ENCODE measurements at places on chromosomes 11 and 22.

- no peaks in the 10 kb centered on the region for H3K36me3 ChIP-seq
- H3K4me3 ChIP-seq, result no peak overlapping the region
- no peaks in the 10 kb centered on the region for H3K4me1 ChIP-seq
- DNase-seq, result no peak
These were observed 9.1 kb downstream of the OR2AT4 start for GRCh38 chr11:75087319-75088305.

DNA sequence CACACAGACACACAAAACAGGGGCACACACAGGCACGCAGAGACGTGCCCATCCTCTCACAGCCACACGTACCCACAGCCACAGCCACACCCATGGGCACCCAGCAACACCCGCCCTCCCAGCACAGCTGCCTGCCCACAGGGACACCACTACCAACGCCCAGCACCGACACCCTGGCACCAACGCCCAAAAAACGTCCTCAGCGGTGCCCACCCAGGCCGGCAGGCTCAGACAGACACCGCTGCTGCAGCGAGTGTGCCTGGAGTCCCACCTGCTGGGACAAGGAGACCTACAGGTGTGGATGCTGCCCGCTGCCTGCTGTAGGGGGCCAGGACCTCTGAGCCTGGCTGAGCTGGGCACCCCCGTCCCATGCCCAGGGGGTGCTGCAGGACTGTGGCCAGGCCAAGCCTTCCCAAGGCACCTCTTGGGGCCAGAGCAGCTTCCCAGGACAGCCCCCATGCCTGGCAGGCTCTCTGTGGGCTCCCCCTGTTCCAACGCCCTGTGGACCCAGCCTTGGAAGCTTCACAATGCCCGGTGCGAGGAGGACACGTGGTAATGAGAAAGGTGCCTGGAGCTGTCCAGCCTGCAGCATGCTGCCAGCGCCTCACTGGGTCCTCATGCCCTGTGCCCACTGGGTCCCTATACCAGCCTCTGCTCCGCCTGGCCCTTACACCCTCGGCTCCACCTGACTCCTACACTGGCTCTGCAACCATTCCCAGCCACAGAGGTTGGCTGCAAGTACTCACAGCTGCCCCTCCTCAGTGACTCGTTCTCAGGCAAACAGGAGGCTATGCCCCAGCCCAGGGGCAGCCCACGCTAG lies 45.8 kb upstream of the TH start:
- no peaks in the 10 kb centered on the region for H3K4me1 ChIP-seq
- peak; percentile 12 for DNase-seq
- no peak overlapping the region for H3K27ac ChIP-seq
- no peaks in the 10 kb centered on the region for H3K27me3 ChIP-seq
- no peaks in the 10 kb centered on the region for H3K36me3 ChIP-seq

GRCh38 chr11:121350314-121351082 lies 57.9 kb downstream of the SC5D start:
- H3K27ac ChIP-seq, result no peak overlapping the region
- H3K4me3 ChIP-seq, result no peak overlapping the region
- H3K4me1 ChIP-seq, result no peaks in the 10 kb centered on the region
- H3K27me3 ChIP-seq, result no peaks in the 10 kb centered on the region
- DNase-seq, result no peak

- H3K4me3 ChIP-seq, result no peak overlapping the region
- no peaks in the 10 kb centered on the region for H3K36me3 ChIP-seq
- no peaks in the 10 kb centered on the region for H3K4me1 ChIP-seq
- no peak overlapping the region for H3K27ac ChIP-seq
These were observed 134.1 kb downstream of the CASP12 start for GRCh38 chr11:104763930-104764709.

DNA sequence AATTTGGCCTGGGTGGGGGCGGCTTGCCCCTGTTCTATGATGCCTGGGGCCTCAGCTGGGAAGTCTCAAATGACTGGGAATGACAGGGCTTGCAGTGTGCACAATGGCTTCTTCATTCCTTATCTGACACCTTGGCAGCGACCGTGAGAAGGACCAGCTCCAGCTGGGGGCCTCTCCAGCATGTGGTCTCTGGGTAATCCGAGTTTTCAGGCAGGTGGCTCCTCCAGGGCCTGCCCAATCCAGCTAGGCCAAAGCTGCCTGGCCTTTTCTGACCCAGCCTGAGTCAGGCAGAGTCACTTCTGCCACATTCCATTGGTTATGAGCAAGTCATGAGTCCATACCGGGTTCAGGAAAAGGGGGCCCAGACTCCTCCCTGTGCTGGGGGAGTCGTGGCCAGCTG lies 646.0 kb downstream of the OPCML start:
- H3K27ac ChIP-seq, result no peak overlapping the region
- no peak overlapping the region for H3K4me3 ChIP-seq
- no peaks in the 10 kb centered on the region for H3K36me3 ChIP-seq
- H3K4me1 ChIP-seq, result no peaks in the 10 kb centered on the region

DNA sequence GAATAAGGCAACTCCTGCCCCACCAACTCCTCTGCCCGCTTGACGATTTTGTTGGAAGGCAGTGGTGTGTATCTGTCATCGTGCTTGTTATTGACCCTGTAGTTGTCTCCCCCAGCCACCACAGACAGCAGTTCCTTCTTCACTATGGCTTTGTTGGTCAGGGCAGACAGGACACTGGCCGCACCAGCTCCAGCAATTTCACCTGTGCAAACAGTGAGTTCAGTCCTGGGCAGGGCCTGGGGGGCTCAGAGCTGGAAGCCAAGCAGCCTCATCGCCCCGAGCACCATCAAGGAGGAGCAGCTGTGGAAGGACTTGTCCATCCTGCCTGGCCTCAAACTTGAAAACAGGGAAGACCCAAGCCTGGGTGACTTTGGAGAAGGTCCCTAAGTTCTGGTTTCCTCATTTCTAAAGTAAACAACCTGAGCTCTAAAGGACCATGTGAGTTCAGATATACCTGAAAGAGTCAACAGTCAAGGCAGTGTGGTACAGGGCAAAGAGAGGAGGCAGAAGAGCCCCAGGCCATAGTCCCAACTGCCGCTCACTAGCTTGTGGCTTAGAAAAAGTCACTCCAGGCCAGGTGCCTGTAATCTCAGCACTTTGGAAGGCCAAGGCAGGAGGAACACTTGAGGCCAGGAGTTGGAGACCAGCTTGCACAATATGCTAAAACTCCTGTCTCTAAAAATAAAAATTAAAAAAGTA lies 4.6 kb downstream of the PLAAT2 start:
- H3K4me1 ChIP-seq, result no peaks in the 10 kb centered on the region
- no peak overlapping the region for H3K4me3 ChIP-seq
- no peak for DNase-seq
- no peak overlapping the region for H3K27ac ChIP-seq
